ENCODE measurements at places on chromosomes 5 and 9. TPM values are rescaled to one million over a fixed set of nuclear protein-coding genes. Genes with fewer than 3 reads are reported as not detected.

RNF224 gene
- total RNA-seq: not detected

NUTM2G gene
- not detected for total RNA-seq

PCDHB7 gene
- 0.26 TPM for total RNA-seq

CATSPER3 gene
- 0.13 TPM for total RNA-seq

OTULIN gene
- 13.3 TPM for total RNA-seq

STC2 gene
- 11.4 TPM for total RNA-seq

PTGER4 gene
- total RNA-seq: 5.9 TPM

TMEM232 gene
- 0.13 TPM for total RNA-seq
